ENCODE measurements at places on chromosomes 1 and 21.

DNA sequence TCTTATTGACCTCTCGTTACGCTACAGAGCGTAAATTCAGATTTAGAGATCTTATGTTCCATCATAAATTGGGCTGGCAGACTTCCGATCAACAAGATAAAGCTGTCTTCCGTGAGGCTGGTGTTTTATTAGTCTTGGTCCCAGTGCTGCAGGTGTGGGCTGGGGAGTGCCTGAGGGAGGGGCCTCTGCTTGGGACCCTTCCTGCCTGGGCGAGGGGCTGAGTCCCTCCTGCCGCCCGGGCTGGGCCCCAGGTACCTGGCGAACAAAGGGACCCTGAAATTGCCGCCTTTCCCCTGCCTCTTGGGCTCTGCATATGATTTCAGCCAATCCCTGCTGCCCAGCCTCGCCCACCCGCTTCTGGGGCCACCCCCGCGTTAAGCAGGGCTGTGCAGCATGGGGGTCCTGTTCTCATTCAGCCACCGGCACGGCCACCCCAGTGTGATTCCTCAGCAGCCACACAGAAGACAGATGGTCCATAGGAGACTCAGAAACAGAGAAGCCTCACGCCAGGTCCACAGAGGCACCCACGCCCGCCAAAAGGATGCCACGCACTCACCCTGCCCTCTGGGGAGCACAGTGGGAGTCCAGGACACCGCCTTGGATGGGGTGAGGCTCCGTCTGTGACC is 6.1 kb upstream of the SAMD11 start:
- no peak for DNase-seq

DNA sequence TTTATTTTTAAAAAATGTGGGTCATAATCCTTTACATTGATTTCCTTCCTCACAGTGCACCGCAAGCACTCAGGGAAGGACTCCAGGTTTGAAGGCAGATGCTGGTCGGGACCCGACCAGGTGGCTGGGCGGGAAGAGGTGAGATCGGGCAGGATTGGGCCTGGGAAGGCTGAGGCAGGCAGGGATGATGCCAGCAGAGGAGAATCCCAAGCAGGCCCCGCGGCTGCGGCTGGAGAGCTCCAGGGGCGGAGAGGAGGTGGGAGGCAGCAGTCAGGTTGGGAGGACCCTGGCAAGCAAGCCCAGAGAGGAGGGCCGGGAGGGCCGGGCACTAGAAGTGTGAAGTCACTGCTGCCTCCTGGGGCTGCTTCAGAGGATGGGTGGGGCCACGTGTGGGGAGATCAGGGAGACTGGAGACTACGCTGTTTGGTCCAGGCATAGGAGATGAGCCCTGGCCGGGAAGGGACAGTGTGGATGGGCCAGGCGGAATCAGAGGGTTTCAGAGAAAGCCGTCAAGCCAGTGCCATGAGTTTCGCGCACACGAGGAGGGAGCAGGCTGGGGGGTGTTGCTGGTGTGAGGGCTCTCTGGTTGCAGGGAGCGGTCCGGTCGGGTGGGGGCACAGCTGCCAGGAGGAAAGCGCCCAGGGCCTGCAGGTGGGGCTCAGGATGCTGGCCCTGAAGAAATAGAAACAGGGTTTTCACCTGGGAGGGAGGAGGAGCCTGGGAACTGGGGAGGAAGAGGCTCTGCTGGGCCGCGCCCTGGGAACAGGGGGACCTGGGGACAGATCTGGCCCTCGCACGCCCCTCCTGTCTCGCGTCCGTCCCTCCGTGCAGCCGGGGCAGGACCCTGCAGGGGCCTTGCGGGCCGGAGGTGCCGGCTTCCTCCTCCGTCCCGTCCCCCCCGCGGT is 888 bp upstream of the COL18A1 start:
- no peak for DNase-seq

GRCh38 chr1:7652515-7653098 is 118.5 kb upstream of the VAMP3 start:
- DNase-seq: no peak

DNA sequence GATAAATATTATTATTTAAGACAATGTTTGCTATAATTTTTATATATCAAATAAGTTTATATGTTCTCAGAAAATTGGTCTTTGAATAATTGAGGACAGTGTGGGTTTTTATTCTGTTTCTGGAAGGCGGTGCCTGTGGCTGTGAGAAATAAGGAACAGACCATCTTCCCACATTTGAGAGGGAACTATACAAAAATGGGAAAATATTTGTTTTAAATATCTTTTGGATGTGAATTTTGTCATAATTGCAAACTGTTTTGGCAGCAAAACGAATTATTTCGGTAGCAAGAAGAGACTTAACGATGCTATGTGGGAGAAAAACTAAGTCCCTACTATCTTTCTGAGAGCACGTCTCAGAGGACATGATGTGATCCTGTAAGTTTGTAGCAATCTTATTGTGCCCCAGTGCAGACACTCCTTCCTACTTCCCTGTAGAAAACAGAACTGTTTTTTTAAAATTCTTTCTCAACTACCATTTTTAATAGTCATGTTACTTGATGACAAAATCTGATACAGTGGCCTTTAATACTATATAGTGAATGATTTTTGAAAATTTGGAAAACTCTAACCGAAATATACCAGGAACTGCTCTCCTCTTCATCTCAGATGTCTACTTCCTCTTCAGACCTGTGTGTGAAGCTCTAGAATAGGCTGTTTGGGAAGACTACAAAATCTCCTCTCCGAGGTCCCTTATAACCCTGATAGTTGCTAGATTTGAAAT is 25.4 kb downstream of the PTPRC start:
- DNase-seq: no peak

DNA sequence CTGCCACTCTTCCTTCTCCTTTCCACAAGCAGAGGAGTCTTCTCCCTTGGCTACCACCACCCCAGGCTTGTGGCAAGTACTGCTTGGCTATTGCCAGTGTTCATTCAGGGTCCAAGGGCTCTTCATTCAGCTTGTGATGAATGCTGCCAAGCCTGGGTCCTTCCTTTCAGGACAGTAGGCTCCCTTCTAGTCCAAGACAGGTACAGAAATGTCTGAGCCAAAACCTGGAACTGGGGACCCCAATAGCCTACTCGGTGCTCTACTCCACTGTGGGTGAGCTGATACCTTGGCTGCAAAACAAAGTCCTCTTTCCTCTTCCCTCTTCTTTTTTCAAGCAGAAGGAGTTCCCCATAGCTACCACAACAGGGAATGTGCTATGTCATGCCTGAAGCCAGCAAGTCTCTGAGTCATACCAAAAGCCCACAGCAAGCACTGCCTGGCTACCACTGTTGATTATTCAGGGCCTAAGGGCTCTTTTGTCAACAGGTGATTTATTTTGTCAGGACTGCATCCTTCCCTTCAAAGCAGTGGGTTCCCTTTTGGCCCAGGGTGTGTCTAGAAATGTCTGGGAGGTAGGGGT is 268.9 kb downstream of the HHAT start:
- no peak for DNase-seq

GRCh38 chr1:157137046-157137407 is 1.2 kb downstream of the ETV3 start:
- no peak for DNase-seq

DNA sequence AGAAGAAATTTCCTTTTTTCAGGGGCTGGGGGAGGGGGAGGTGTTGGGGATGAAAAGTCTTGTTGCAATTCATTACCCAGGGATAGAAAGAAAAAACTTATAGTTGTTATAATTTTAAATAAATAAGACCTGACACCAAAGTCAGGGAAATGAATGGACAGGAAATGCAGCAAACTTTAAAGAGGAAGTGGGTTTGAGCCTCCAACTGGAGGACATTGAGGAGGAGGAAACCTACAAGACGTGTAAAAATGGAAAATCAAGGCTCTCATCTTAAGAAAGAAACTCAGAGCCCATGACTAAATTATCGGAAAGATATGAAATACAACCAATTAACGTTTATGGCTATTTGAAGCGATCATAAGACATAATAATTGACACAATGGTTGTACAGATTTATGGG is 54.4 kb downstream of the NIBAN1 start:
- DNase-seq: no peak

GRCh38 chr21:37460196-37460595 is 93.6 kb downstream of the DYRK1A start:
- DNase-seq: no peak

DNA sequence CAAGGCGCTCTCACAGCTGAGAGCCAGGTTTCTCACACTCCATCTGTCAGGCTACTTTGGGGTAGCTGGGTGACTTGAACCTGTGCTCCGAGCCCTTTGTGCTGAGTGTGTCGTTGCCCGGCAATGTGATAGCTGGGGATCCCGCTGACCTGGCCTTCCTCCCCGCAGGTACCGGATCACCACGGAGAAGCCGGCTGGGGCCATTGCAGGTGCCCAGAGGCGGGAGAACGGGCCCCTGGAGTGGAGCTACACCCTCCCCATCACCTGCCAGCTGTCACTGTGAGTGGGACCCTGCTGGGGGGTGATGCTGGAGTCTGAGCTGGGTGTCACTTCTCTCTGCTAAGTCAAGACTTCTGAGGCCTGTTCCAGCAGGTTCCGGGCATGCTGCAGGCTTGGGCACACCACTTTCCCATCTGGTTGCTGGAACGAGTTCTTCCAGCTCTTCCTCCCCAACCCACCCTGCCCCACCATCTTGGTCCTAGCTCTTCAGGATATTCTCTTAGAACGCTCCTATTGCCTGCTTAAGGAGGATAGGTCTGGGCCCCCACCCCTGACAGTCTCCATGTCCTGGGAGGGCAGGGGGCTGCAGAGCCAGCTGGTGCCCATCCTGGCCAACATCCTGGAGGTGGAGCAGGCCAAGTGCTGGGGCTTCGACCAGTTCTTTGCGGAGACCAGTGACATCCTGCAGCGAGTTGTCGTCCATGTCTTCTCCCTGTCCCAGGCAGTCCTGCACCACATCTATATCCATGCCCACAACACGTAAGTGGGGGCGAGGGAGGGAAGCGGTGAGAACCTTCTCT is 7.5 kb downstream of the IKBKE start:
- DNase-seq: no peak

DNA sequence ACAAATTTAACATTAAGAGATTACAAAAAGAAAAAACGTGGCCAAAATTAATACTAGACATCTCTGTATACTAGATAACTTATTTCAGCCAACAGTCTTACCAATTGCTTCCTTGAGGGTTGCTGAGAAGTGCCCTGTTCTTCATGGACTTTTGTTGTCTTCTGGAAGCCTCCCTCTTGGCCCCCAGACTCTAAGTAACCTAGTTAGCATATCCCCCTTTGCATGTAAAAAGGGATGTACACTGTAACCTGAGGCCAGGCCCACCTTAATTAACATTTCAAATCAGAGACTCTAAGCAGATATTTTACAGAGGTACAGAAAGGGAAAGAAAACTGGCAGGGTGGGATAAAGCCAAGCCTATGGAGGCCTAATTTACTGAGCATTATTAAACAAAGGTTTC is 1047.3 kb downstream of the ADGRL2 start:
- no peak for DNase-seq

- no peak for DNase-seq
Observed at GRCh38 chr1:3163356-3163755, 94.4 kb downstream of the PRDM16 start.

GRCh38 chr1:208174200-208174599 is 70.0 kb downstream of the PLXNA2 start:
- DNase-seq: no peak

DNA sequence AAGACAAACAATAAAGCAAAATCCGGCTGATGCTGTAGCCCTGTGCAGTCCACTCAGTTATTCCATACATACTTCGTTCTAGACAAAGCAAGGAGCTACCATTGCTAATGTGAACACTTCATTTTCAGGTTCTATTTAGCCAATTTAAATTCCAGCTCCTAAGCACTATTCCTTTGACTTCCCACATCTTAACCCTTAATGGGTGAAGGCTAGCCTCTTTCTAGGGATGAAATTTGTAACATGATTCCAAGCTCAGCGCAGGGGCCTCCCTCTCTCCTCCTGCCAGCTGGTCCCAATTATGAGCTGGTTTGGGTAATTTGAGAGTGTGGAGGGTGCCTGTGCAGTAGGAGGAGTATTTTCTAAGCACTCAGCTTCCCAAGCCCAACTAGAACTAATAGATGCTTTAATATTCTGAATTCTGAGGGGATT is 53.9 kb upstream of the PTGFRN start:
- DNase-seq: no peak

- DNase-seq: no peak
Observed at GRCh38 chr1:21308330-21308729, 18.1 kb upstream of the ECE1 start.

GRCh38 chr1:248306103-248306502 is 2.9 kb upstream of the OR2T12 start:
- no peak for DNase-seq

DNA sequence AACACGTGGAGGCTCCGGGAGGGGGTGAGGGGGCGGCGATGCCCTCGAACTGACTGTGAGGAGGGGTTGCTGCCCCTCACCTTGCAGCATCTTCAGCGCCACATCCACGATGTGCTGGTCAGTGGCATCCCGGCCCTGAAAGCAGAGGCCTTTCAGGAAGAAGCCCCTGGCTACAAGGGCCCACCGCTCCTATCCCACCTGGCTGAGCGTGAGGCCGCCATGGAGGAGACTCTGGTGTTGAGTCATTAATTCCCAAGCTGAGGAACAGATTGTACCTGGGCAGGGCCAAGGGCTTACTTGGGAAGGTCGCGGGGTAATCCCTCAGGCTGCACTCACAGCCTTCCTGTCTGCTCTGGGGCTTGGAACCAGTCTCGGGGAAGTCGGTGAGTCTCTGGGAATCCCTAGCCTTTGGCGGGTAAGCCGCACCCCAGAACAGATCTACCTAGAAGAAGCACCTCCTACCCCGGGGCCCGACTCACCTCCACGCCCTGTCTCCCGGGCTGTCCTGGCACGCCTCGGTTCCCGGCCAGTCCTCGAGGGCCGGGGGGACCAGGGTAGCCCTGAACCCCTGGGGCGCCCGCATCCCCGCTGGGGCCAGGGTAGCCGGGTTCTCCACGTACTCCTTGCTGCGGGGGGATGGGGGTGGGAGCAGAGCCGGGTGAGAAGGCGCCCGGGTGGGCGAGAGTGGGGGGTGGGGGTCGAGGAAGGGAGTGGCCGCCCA is 13.9 kb downstream of the COL9A2 start:
- DNase-seq: no peak

DNA sequence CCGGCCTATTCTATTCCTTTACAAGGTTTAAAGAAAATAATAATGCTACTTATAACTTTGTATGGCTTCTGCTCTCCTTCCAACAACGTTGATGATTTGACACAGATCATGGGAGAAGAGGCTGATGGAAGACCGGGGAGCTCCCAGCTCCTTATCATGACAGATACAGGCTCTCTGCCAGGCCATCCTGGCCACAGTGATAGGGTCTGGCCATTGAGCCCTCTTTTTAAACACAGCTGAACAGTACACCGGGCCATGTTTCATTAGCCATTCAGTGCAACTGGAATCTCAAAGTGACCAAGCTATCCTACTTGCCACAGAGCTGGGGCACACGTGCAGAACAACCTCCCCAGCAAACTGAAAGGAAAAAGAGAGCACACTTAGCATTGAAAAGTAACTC is 34.9 kb downstream of the DNAJC11 start:
- DNase-seq: no peak
